Activated T-cell treated with anti-CD3 and anti-CD28 coated beads, Interleukin-2, amount 50 U/mL, for 72 hours (primary cell): ENCODE measurements at places on chromosomes 12 and 14.
A peak's percentile ranks its signal among the peaks of the same experiment; 100 is the strongest.

GRCh38 chr12:127339065-127339464 lies 927.9 kb upstream of the TMEM132C start:
- DNase-seq = no peak

DNA sequence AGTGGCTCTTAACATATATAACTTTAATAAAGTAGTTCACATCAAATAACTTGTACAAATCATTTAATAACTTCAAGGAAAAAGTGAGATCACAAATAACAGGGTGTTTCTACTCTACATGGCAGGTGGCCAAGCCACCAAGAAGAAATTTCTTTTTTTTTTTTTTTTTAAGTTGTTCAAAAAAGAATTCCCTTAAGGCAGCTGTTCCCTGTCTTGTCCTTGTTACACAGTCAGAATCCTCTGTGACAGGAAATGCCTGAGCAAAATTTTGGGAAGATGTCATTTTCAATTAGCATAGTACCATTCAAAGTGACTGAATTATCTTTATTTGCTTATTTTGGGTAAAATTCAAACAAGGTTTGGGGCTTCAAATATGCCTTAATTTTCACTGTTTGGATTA lies 79.4 kb downstream of the LIN7A start:
- no peak for DNase-seq

DNA sequence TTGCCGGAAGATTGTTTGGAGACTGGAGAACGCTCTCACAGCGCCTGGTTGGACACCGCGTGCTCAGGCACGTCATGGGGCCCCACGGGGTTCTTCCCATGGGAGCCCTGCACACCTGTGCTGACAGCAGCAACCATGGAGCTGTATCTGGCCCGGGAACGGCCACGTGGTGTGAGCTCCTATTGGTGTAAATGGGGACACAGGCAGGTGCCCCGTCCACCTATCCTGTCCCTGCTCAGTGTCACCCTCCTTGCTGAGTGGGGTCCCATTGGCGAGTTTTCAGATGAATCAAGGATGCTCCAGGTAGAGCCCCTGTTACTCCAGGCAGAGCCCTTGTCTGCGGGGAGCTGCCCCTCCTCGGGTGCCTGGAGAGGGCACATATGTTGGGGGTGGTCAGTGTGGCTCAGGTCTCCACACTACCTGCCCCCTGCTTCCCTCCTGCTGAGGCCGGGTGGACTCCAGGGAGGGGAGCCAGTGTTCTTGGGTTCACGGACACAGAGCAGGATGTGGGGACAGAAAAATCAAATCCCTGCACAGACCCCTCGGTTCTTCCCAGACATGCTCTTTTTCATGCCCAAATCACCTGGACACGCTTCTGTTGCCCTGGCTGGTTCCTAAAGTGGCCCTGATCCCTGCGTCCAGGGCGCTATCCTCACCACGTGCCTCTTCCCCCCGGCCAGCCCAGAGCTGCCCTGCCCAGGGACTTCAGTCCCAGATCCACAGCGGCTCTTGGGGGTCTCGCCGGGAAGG lies 250.1 kb downstream of the ADGRD1 start:
- DNase-seq = no peak

- DNase-seq = no peak
Measured at GRCh38 chr12:40011775-40012129, 94.1 kb downstream of the SLC2A13 start.

DNA sequence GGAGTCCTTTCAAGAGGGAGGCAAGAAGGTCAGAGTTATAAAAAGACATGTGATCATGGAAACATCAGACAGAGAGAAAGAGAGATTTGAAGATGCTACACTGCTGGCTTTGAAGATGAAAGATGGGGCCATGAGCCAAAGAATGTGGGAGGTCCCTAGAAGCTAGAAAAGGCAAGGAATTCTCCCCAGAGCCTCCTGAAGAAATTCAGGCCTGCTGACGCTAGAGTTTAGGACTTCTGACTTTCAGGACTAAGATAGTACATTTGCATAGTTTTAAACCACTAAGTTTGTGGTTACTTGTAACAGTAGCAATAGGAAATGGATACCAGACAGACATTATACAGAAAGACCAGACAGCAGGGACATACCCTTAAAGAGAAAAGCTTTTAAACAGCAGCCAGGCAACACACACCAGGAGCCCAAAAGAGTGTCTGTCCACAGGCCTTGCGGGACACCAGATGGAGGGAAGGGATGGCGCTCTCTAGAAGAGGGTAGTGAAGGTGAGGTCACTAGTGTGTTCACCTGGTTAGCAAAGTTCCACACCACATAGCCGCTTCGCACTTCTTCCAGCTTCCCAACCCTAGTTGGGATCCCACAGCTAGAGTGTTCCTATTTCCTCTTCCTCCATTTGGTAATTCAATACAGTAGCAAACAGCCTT lies 29.7 kb upstream of the CEBPE start:
- DNase-seq = no peak

DNA sequence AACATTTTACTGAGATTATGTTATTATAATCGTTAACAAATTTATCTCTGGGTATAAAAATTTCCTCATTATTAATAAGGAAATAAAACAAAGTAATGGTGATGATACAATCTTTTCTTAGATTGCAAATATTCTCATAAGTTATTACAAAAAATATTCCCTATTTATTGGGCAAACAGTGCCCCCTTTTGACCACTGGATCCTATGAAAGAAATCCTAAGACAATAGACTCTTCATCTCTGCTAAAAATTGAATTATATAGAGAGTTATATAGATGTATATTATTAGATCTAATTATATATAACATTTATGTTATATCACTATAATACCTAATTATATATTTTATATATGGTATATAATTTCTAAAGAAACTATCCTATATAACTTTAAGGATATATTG lies 94.2 kb upstream of the FGD4 start:
- no peak for DNase-seq

DNA sequence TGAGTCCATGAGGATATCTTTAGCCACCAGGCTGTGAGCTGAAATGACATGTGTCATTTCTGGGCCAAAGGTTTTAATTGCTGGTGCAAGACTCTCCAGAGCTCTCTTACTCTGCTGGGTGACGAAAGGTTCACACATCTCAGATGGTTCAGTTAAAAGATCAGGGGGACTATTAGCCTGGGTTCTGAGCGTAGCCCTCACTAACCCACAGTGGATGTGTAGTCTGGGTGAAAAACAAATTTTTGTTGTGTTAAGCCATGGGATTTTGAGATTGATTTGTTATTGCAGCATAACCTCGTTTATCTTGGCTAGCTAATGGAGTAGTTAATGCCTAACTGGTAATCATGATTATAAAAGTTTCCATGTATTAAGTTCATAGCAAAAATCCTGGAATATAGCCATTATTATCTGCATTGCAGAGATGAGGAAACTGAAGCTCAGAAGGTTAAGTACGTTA lies 251.5 kb downstream of the RMST start:
- no peak for DNase-seq

DNA sequence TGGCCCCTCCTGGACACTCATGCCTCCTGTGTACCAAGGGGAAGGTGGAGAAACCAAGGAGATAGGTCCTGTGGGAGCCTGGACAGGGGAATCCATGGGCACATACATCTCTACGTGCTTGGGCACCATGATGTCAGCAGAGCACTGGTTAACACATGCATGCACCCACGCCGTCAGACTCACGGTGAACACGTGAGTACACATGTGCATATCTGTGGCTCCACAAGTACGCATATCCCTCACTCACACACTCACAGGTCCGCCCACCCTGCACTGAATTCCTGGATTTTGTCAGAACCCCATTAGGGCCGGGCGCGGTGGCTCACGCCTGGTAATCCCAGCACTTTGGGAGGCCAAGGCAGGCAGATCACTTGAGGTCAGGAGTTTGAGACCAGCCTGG lies 29.1 kb upstream of the COX6A1 start:
- DNase-seq = no peak

- DNase-seq = no peak
Measured at GRCh38 chr14:49367696-49368095, 218.5 kb downstream of the RPS29 start.

- DNase-seq = no peak
Measured at GRCh38 chr14:70882776-70883492, 24.3 kb upstream of the PCNX1 start.

DNA sequence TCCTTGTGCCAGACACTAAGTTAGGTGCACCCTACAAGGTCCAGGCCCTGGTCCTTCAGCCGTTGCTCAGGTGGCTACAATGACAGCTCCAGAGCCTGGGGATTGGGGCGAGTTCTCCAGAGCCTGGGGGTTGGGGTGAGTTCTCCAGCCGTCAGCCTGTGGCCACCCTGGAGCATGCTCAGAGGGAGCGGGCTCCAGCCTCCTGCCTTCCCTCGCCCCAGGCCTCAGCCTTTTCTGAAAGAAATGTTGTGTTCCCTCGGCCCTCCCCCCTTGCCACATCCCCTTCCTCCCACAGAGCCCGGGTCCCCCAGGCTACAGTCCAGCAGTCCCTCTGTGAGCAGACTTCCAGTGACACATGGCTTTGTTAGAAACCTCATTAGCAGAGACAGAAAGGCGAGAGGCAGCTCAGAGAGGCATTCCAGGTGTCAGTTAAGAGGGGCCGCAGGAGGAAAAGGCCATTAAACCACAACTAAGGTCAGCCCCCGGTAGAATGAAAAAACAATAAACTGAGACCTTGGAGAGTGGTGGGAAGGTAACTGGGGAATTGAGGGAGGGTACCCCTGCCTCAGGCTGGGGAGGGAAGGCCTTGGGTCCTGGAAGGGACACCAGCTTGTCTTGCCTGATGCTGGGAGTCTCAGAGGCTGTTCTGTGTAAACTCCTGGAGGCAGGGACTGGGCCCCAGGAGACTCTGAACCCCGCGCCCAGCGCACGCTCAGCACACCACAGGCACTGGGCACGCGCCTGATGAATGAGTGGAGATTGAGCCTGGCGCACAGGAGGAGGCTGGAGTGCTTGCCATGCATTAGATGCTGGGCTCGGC lies 23.1 kb upstream of the COL2A1 start:
- no peak for DNase-seq

- DNase-seq = peak; percentile 49
Measured at GRCh38 chr12:98738539-98738938, 93.4 kb downstream of the APAF1 start.

DNA sequence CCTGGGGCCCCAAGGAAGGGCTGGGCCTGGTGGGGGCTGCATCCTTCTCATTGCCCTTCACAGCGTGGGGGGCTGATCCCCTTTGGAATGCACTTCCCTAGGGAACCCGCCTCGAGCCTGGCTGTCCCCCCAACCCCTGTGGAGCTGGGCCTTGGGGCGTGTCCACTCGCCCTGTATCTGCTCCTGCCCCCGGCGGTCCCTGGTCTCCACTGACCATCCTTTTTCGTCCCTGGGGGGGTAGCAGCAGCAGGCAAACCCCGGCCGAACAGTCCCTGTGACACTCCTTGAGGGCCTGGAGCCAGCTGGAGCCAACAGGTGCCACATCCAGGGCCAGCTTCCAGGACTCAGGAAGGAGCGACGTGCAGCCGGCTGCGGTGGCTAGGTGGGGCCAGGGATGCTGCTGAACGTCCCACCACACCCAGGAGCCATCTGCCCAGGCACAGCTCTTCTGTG lies 9.4 kb upstream of the GPR132 start:
- DNase-seq = no peak

DNA sequence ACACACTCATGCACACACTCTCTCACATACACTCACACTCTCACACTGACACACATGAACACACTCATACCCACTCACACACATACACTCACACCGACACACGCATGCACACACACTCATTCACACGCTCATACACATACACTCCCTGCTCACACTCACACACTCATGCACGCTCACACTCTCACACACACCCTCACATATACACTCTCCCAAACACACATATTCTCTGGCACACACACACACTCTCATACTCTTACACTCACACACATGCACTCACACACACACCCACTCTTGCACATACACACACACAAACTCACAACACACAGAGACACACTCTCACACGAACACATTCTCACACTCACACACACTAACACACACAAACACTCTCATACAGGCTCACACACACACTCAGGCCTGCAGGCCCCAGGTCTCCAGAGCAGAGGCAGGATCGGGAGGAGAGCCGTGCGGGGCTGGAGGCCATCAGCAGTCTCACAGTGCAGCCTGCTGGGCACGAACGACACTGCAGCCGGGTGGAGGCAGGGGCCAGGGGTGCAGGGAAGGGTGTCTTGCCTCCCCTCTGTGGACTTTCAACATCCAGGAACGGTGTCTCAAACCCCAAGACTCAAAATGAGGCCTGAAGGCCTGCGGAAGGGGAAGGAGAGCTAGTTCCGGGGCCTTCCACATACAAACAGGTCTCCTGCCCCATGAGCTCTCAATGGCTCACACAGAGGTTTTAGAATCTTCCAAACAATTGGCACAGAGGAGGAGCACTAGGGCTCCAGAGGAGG lies 148.7 kb downstream of the ANO2 start:
- peak; percentile 40 for DNase-seq

GRCh38 chr12:6954316-6955107 lies 3.4 kb downstream of the PTPN6 start:
- DNase-seq = no peak

DNA sequence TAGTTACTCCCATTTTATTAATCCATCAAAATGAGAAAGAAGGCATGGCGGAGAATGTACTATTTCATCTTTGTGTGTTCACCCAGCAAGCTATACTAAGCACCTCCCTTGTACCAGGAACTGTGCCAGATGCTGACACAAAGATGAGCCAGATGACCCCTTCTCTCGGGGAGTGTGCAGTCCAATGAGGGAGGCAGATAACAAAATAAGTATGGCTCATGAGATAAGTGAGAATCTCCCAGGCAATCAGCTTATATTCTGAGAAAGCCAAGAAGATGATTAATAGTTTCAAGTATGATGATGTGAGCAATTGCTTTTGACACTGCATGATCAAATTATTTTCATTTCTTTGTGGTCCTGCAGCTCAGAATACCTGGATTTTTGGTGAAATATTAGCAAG lies 1.3 kb upstream of the TMEM233 start:
- no peak for DNase-seq

GRCh38 chr14:73047808-73048207 lies 10.5 kb upstream of the RBM25 start:
- no peak for DNase-seq

- no peak for DNase-seq
Measured at GRCh38 chr12:52434081-52434733, at the start of gene KRT75. KRT75 (minus strand) TSS chr12:52434371; CDS start chr12:52434304, 67 bp downstream.

- DNase-seq = no peak
Measured at GRCh38 chr14:54772451-54772881, 130.2 kb downstream of the GCH1 start.

GRCh38 chr12:111645433-111645832 lies 40.3 kb downstream of the BRAP start:
- DNase-seq = no peak

DNA sequence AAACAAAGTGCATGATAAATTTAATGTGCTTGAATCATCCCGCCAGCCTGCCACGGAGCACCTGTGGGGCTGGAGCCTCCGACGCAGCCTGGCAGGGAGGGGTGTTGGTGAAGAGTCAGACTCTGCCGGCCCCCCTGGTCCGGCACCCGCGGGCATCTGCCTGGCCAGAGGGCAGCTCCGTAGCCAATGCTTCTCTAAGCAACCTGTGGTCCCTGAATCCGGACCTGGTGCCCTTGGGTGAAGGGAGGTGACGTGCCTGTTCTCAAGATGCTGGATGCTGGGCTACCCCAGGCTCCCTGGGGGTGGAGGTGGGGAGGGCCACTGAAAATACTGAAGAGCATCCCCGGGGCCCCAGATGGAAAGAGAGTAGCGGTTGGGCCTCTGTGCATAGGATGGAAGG lies 158.6 kb upstream of the C14orf180 start:
- DNase-seq = no peak

GRCh38 chr14:85317491-85318021 lies 212.4 kb upstream of the FLRT2 start:
- DNase-seq = no peak

GRCh38 chr14:68380329-68380741 lies 412.5 kb downstream of the ZFP36L1 start:
- no peak for DNase-seq
